ENCODE measurements at places on chromosomes 2 and 18.

DNA sequence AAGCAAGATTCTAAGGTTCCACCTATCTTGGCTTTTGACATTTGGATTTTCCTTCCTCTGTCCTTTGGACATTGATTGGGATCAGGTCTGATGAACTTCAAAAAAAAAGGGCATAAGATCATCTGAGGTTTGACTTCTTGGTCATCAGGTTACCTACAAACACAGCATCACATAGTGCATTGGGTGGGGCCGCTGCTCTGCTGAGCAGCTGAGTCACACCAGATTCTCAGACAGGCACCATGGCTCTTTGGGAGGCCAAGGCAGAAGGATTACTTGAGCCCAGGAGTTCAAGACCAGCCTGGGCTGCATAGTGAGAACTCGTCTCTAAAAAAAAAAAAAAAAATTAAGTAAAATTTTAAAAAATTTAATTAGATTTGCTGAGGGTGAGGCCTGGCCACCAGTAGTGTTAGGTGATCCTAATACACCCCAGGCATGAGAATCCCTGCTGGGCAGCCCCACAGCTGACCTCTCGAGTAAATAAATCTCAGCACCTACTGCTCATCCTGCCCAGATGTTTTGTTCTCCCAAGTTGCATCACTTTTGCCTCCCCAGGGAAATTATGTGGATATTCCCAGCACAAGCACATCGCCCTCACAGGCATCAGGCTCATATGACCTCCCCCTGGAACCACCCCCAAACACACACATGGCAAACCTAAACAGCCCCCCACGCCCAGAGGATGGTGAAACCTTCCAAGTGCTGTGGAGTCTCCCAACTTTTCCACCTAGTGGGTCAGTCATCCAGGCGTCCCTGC lies 5.3 kb downstream of the MLPH start:
- DNase-seq, result no peak

- no peak for DNase-seq
Measured at GRCh38 chr2:220857368-220857767, 714.7 kb downstream of the EPHA4 start.

DNA sequence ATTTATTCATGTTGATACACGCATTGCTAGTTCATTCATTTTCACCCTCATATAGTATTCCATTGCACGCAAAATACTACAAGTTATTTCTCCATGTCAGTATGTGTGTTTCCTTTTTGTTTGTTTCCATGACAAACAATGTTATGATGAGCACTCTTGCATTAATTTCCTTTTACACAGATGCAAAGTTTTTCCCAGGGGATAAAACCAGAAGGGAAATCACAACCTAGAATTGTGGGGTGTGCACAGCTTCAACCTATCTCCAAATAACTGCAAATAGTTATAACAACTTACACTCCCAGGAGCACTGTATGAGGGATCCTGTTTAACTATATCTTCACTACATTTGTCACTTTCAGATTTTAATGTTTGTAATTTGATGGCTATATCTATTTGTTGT lies 87.1 kb downstream of the ANKRD44 start:
- DNase-seq, result no peak

GRCh38 chr2:168355121-168355520 lies 101.0 kb upstream of the CERS6 start:
- DNase-seq, result no peak

GRCh38 chr2:135225781-135226180 lies 173.7 kb downstream of the RAB3GAP1 start:
- no peak for DNase-seq

DNA sequence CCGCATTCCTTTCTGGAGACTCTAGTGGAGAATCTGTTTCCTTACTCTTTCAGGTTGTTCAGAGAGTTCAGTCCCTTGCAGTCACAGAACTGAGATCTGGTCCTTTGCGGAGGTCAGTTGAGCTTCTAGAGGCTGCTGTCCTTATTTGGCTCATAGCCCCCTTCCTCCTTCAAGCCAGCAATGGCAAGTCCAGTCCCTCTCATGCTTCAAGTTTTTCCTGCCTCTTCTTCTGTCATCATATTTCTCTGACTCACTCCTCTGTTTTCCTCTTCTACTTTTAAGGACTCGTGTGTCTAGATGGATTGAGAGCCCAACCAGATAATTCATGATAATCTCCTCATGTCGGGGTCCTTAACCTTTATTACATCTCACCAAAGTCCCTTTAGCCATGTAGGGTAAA lies 173.5 kb upstream of the FOSL2 start:
- DNase-seq, result no peak

DNA sequence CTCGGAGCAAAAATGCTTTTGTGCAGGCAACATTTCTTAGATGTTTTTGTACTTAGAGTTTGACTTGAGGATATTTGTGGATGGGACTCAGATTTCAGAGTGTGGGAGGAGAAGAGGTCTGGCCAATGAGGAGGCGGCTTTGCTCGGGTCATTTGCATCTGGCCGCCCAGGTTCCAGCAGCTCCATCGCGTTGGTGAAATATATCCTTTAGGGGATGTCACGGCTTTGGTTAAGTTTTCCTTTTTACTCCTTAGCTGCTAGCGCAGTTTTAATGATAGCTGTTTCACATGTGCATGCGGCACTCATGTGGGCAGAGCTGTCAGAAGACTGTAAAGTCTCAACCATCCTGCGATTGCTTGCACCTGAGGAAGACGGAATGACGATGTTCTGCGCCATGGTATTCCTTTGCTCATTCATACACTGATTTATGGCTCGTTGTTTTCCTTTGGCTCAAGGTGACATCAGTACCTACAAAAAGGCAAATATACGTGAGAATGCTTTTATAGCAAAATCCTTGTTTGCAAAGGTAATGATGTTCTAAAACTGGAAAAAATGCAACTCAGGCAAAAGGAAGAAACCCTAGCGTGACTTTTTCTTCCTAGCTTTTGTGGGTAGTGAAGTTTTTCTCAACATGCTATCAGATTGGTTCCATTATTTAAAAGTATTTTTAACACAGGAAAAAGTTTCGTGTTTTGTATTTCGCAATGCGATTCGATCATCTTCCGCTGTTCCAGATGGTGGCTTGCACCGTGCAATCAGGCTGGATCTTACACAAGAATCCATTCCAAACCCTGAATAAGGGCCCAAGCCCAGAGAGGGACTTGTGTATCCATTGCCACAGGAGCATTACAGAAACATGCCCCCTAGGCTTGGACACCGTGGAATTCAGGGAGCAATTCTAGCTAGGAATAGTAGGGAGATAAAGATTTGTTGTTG lies 70.5 kb upstream of the ZNF516 start:
- DNase-seq, result no peak

GRCh38 chr18:12278215-12278671 lies 24.1 kb downstream of the CIDEA start:
- no peak for DNase-seq

DNA sequence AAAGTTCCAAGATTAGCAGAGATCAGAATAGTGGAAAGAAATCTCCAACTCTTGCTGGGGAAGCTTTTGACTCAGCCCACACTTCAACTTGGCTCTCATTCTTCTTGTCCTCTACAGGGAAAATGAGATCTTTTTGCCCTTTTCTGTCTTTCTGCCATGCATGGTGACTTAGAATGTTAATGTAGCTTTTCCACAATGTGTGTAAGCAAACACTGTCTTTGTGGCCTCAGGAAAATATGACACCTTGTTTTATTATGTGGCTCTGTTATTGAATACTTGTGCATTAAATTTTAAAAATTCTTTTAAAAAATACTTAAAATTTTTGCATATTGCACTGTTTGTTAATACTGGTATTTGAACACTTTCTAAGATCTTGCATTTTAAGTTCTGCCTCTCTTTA lies 65.4 kb upstream of the WDR75 start:
- DNase-seq, result no peak

- DNase-seq, result no peak
Measured at GRCh38 chr2:97784953-97785352, 71.6 kb downstream of the ZAP70 start.

DNA sequence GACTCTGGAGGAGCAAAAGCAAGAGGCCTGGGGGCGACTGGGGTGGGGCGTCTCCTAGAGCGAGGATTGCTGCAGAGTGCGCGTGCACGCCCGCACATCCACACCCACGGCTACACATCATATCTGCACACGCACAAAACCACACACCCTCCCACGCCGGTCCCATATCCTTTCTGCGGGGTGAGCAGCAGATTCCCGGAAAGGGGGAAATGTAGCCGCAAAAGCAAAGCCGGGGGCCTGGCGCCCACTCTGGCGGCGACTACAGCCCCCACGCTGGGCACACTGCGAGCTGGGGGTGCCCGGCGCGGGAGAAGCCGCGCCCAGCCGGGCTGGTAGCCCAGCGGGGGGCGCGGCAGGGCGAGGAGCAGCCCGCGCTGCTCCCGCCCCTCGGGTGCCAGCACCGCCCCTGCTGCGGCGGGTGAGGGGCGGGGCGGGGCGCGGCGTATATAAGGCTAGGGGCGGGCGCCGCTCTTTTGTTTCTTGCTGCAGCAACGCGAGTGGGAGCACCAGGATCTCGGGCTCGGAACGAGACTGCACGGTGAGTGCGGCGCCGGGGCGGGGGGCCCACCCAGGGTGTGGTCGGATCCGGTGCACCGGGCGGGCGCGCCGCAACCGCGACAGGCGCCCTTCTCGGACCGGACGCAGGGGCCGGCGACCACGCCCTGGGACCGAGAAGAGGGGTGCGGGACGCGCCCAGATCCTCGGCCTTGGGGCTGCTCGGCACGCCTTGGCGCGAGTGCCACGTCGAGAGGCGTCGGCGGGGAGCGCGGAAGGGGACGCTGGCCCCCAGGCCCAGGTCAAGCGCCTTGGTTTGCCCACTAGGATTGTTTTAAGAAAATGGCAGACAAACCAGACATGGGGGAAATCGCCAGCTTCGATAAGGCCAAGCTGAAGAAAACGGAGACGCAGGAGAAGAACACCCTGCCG lies at the start of gene TMSB10:
Gene TMSB10, plus strand, starts transcription at position 476 of the 927 bp plus-strand sequence.
- DNase-seq, result peak; percentile 88

GRCh38 chr18:47036298-47036874 lies 965 bp upstream of the ELOA2 start:
- DNase-seq, result no peak

- DNase-seq, result no peak
Measured at GRCh38 chr18:36672437-36673344, 156.1 kb downstream of the TPGS2 start.

- DNase-seq, result no peak
Measured at GRCh38 chr2:207903236-207903635, 122.1 kb downstream of the PLEKHM3 start.

DNA sequence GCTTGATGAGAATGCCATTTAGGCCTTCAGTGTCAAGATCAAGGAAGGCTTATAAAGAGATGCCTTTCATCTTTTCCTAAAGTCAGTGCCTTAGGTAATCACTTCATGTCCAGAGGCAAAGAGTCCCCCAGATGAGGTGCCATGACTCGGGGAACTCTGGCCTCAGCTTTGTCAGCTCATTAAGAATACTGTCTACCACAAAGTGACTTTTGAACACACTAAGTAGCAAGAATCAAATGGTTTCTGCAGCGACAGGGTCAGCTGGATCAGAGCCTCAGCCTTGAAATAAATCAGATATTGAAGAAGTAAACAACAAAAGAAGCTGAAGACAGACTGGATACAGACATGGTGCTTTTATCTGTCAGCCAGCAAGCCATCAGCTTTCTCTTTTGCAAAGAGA lies 120.1 kb upstream of the SLC39A10 start:
- DNase-seq, result no peak
